ENCODE measurements at places on chromosomes 12 and 14. TPM values are rescaled to one million over a fixed set of nuclear protein-coding genes. Genes with fewer than 3 reads are reported as not detected.

The SLC16A7 gene
- total RNA-seq = 29.1 TPM

The FOXG1 gene
- not detected for total RNA-seq

The KRT72 gene
- not detected for total RNA-seq

The IRF9 gene
- total RNA-seq = 124 TPM

The MDP1 gene
- total RNA-seq = 13.5 TPM

The SLC25A47 gene
- not detected for total RNA-seq

The RIPK3 gene
- 13.2 TPM for total RNA-seq

Measured in activated T-helper 2 cell treated with anti-CD3 and anti-CD28 coated beads, Interferon-gamma antibody, Interleukin-2, Interleukin-4, amounts not matched to agents 10 μg/mL and 5 μg/mL and 100 μg/mL, durations not matched to agents 14 hours and 24 hours and 36 hours (primary cell).